ENCODE measurements at places on chromosomes 1 and 21.

- H3K4me3 ChIP-seq = no peak overlapping the region
- H3K27me3 ChIP-seq = no peaks in the 10 kb centered on the region
- H3K4me1 ChIP-seq = no peaks in the 10 kb centered on the region
- no peaks in the 10 kb centered on the region for H3K36me3 ChIP-seq
Observed at GRCh38 chr1:107979088-107979487, 14.1 kb upstream of the VAV3 start.

GRCh38 chr1:156276532-156276931 lies 6.1 kb downstream of the SMG5 start:
- H3K4me1 ChIP-seq = peaks cover 8% of the 10 kb centered on the region
- no peak overlapping the region for H3K4me3 ChIP-seq
- peaks cover 74% of the 10 kb centered on the region for H3K36me3 ChIP-seq

DNA sequence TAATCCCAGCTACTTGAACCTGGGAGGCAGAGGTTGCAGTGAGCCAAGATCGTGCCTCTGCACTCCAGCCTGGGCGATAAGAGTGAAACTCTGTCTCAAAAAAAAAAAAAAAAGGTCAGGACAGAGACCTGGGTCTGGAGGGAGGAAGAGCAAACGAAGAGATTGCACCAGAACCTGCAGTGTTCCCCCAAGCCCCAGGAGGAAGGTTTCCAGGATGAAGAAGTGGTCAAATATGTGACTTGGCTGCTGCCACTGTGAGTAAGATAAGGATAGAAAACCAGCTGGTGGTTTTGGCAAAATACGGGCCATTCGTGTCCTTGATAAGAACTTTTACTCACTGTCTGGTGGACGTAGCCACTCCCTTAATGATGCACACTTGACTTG lies 42.2 kb downstream of the CLDN14 start:
- H3K27ac ChIP-seq = no peak overlapping the region
- no peaks in the 10 kb centered on the region for H3K36me3 ChIP-seq
- no peak for DNase-seq
- peaks cover 8% of the 10 kb centered on the region for H3K27me3 ChIP-seq

DNA sequence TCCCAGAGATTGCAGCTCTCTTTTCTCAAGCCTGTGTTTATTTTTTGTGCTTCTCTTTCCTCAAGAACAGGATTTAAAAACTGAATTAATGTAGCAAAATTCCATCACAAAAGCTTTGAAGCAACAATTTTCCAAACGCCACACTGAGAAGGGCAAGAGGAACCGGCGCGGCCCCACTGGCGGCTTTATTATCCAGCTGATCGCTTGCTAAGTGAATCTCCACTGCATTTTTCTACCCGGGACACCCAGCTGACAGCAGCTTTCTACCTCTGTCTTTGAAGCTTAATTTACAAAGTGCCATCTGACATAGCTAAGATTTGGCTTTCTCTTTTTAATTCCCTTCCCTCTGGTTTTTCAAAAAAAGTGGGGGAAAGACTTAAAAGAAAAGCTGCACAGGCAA lies 369.3 kb upstream of the C1orf174 start:
- H3K4me3 ChIP-seq = no peak overlapping the region
- no peak overlapping the region for H3K27ac ChIP-seq
- peaks cover 7% of the 10 kb centered on the region for H3K27me3 ChIP-seq
- no peaks in the 10 kb centered on the region for H3K4me1 ChIP-seq
- no peaks in the 10 kb centered on the region for H3K36me3 ChIP-seq

DNA sequence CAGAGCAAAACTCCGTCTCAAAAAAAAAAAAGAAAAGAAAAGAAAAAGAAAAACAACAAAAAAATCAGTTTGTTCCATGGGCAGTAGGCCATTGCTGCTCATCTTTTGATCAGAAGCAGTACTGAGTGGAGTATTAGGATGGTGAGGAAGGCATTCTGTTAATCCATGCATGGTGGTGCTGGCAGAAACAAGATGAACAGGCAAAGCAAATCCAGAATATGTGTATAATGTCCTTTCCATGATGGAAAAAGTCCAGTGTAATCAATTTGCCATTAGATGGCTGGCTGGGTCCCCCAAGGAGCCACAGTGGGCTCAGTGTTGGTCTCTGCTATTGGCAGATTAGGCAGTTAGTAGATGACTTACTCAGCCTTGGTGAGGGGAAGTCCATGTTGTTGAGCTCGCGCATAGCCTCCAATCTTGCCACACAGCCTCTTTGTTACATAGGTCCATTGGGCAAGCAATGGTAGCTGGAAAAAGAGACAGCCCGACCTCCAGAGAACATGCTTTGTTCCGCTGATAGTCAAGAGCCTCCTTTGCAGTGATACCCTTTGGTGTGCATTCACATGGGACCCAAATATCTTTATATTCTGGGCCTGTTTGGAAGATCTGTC lies 23.3 kb downstream of the H3-3A start:
- no peak overlapping the region for H3K27ac ChIP-seq
- H3K36me3 ChIP-seq = no peaks in the 10 kb centered on the region
- no peak overlapping the region for H3K4me3 ChIP-seq
- H3K27me3 ChIP-seq = no peaks in the 10 kb centered on the region
- peaks cover 14% of the 10 kb centered on the region for H3K4me1 ChIP-seq

DNA sequence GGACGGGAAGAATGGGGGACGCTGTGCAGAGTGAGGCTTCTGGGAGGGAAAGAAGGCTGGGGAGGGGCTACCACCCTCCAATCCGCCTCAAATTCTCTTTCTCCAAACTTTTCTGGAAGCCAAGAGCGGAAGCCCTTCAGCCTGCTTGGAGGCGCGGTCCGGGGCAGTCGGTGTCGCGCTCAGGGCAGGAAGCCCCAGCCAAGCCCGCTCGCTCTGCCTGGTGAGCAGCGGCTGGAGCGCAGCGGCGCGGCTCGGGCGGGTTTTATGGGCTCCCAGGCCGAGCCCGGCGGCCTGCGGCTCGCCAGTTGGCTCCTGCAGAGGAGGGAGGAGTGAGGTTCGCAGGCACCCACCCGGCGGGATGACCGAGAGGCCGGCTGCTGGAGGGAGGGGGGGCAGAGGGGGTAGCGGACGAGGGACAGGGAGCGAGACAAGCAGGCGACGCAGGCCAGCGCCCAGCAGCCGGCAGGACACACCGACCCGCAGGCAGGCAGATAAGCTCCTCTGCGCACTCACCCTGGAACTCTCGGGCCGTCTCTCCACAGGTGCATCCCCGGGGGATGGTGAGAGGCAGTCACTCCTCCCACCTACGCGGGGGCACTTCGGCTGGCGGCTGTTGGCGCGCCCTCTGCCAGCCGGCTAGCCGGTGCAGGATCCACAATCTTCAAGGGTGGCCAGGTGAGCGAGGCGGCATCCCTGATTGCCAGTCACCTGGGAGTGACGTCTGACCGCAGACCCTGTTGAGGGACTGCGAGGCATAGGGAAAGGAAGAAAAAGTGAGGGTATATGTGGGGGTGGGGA lies at the start of gene AVPR1B:
Gene AVPR1B (minus strand): TSS at position 238 of the 798 bp plus-strand sequence. CDS start 498 bp downstream, outside the sequence.
- H3K4me1 ChIP-seq = peaks cover 17% of the 10 kb centered on the region
- peaks cover 25% of the 10 kb centered on the region for H3K36me3 ChIP-seq
- H3K27me3 ChIP-seq = peaks cover 25% of the 10 kb centered on the region
- DNase-seq = no peak
- H3K27ac ChIP-seq = no peak within 1 kb of the TSS

GRCh38 chr21:46416551-46416950 lies 42.1 kb upstream of the DIP2A start:
- no peak overlapping the region for H3K27ac ChIP-seq
- DNase-seq = no peak

DNA sequence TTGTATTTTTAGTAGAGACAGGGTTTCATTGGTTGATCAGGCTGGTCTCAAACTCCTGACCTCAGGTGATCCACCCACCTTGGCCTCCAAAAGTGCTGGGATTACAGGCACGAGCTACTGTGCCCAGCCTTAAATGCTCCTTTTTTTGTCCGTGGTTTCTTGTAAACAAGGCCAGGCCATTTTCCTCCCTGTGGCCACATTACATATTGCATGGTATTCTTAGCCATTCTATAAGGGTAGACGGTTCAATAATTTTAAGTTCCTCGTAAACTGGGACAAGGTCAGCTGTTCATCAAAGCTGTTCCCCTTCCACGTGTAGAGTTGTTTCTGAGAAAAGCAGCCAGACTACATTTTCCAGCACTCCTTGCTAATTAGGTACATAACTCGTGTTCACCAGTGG lies 10.3 kb upstream of the LUZP1 start:
- H3K27me3 ChIP-seq = peaks cover 22% of the 10 kb centered on the region
- no peak for DNase-seq
- H3K36me3 ChIP-seq = no peaks in the 10 kb centered on the region

- H3K27me3 ChIP-seq = peaks cover 4% of the 10 kb centered on the region
- peak overlapping the region; percentile 75 for H3K4me3 ChIP-seq
- H3K4me1 ChIP-seq = peaks cover 11% of the 10 kb centered on the region
- DNase-seq = peak; percentile 73
- no peaks in the 10 kb centered on the region for H3K36me3 ChIP-seq
Observed at GRCh38 chr1:67674260-67675011, 10.6 kb upstream of the GADD45A start.

- no peak for DNase-seq
- H3K27ac ChIP-seq = peak overlapping the region; percentile 59
- no peaks in the 10 kb centered on the region for H3K27me3 ChIP-seq
- H3K4me3 ChIP-seq = peak overlapping the region; percentile 21
Observed at GRCh38 chr1:1875932-1876331, 15.0 kb downstream of the GNB1 start.

DNA sequence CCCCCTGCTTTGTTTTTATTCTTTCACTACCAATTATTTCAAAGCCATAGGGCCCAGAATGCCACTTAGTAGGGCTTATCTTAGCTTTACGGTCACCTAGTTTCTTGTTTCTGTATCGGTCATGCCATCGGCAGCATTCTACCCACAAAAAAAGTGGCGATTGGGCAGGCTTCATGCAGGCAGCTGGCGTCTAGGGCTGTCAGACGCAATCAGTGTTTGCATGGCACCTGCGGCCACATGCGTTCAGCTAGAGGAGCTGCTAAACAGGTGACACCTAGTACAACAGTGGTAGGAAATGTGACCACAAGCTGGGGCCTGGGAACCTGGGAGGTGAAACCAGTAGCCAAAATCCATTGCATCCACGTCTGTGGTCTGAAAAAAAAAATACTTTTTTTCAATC lies 262.7 kb downstream of the PBX1 start:
- no peaks in the 10 kb centered on the region for H3K27me3 ChIP-seq
- H3K27ac ChIP-seq = no peak overlapping the region
- H3K36me3 ChIP-seq = no peaks in the 10 kb centered on the region
- no peaks in the 10 kb centered on the region for H3K4me1 ChIP-seq
- DNase-seq = no peak
- H3K4me3 ChIP-seq = no peak overlapping the region

GRCh38 chr1:218219460-218219859 lies 65.6 kb upstream of the RRP15 start:
- no peak for DNase-seq
- no peaks in the 10 kb centered on the region for H3K36me3 ChIP-seq
- no peak overlapping the region for H3K27ac ChIP-seq
- no peaks in the 10 kb centered on the region for H3K4me1 ChIP-seq
- H3K4me3 ChIP-seq = no peak overlapping the region

DNA sequence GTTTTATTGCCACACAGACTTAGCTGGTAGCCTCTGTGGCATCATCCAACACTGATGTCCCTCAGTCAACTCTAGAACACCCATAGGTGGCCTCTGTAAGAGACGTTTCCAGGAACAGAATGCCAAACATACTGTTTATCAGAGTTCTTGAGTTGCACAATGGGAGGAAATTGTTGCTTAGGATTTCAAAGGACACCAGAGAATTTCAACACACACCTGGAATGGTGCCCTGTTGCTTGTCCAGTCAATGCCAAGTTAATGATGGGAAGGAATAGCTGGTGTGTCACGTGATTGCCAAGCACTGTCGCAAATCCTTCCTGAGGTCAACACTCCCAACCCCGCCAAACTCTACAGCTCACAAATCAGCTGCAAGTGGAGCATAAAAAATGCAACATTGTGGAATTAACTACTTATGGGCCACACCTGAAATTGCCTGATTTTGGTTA lies 28.6 kb upstream of the DUSP23 start:
- H3K4me1 ChIP-seq = no peaks in the 10 kb centered on the region
- no peaks in the 10 kb centered on the region for H3K36me3 ChIP-seq
- peaks cover 5% of the 10 kb centered on the region for H3K27me3 ChIP-seq
- no peak overlapping the region for H3K4me3 ChIP-seq
- H3K27ac ChIP-seq = no peak overlapping the region

DNA sequence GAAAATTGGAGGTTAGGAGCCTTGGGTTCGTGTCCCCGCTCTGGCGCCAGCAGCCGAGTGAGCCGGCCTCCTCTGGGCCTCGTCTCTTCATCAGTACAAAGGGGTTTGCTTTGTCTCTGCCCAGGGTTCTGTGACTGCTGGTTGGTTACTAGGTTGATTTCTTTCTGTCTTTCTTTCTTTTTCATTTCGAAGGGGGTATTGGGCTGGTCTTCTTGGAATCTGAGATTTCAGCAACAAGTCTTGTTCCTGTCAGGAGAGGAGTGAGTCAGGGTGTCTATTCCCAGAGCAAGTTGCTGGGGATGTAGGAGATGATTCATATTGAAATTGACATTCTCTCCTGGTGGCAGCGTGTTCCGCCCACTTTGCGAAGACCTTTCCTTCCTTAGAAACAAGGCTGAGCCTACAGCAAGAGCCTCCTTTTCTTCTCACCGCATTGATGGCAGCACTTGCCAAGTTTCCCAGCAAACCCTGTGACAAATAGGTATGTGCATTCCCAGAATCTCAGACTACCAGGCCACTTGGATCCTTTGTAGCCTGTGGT lies 79.2 kb downstream of the MAN1C1 start:
- no peak overlapping the region for H3K27ac ChIP-seq
- H3K36me3 ChIP-seq = no peaks in the 10 kb centered on the region
- DNase-seq = peak; percentile 34
- no peaks in the 10 kb centered on the region for H3K27me3 ChIP-seq

GRCh38 chr1:24954631-24955030 lies 24.6 kb upstream of the RUNX3 start:
- H3K27ac ChIP-seq = peak overlapping the region; percentile 92
- H3K27me3 ChIP-seq = no peaks in the 10 kb centered on the region
- H3K4me3 ChIP-seq = peak overlapping the region; percentile 75
- no peak for DNase-seq

GRCh38 chr21:44459712-44460440 lies 4.6 kb downstream of the LRRC3 start:
- H3K27ac ChIP-seq = no peak overlapping the region
- H3K4me3 ChIP-seq = no peak overlapping the region
- no peak for DNase-seq
- peaks cover 2% of the 10 kb centered on the region for H3K27me3 ChIP-seq
- H3K36me3 ChIP-seq = no peaks in the 10 kb centered on the region

- peaks cover 32% of the 10 kb centered on the region for H3K27me3 ChIP-seq
- no peak overlapping the region for H3K4me3 ChIP-seq
- peaks cover 4% of the 10 kb centered on the region for H3K4me1 ChIP-seq
- no peak for DNase-seq
Observed at GRCh38 chr21:41210426-41211059, 42.6 kb downstream of the BACE2 start.

DNA sequence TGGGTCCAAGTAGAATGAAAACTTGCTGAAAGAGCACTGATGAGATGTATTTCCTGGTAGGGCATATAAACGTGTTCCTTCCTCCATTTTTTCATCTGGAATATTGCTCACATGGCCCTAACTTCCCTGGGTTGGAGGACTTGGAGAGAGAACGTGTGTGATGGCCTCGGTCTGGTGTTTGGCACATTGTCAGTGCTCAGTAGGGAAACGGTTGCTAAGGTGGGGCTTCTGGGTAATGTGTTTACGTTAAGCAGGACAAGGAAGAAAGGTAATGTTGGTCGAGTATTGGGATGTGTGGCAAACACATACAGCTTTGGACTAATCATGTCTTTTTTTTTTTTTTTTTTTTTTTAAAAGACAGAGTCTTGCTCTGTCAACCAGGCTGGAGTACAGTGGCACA lies 6.2 kb downstream of the TTF2 start:
- no peak for DNase-seq
- H3K4me3 ChIP-seq = no peak overlapping the region
- H3K4me1 ChIP-seq = peaks cover 9% of the 10 kb centered on the region
- no peaks in the 10 kb centered on the region for H3K27me3 ChIP-seq

GRCh38 chr1:184973272-184974055 lies 844 bp downstream of the NIBAN1 start:
- H3K27ac ChIP-seq = peak overlapping the region; percentile 50
- peaks cover 11% of the 10 kb centered on the region for H3K4me1 ChIP-seq
- H3K4me3 ChIP-seq = peak overlapping the region; percentile 97
- H3K27me3 ChIP-seq = peaks cover 15% of the 10 kb centered on the region
- peaks cover 4% of the 10 kb centered on the region for H3K36me3 ChIP-seq

Measured in naive thymus-derived CD8-positive, alpha-beta T cell (primary cell).